ENCODE measurements at places on chromosomes 6 and 20.
A peak's percentile ranks its signal among the peaks of the same experiment; 100 is the strongest.

DNA sequence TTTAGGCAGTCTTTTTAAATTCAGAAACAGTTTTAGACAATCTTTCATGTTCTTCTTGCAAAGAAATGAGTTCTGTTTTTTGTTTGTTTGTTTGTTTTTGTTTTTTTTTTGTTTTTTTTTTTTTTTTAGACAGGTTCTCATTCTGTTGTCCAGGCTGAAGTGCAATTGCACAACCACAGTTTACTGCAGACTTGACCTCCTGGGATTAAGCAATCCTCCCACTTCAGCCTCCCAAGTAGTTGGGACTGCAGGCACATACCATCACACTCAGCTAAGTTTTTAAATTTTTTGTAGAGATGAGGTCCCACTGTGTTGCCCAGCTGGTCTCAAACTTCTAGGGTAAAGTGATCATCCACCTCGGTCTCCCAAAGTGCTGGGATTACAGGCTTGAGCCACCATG lies 96.2 kb downstream of the OTOR start:
- no peak for DNase-seq

- DNase-seq = no peak
Measured at GRCh38 chr6:63410435-63411426, 90.9 kb upstream of the LGSN start.

- DNase-seq = no peak
Measured at GRCh38 chr6:1672379-1672778, 62.7 kb downstream of the FOXC1 start.

GRCh38 chr6:159422041-159422984 lies 253.1 kb downstream of the FNDC1 start:
- DNase-seq = no peak

- DNase-seq = no peak
Measured at GRCh38 chr6:143507358-143508145, 4.0 kb downstream of the FUCA2 start.

DNA sequence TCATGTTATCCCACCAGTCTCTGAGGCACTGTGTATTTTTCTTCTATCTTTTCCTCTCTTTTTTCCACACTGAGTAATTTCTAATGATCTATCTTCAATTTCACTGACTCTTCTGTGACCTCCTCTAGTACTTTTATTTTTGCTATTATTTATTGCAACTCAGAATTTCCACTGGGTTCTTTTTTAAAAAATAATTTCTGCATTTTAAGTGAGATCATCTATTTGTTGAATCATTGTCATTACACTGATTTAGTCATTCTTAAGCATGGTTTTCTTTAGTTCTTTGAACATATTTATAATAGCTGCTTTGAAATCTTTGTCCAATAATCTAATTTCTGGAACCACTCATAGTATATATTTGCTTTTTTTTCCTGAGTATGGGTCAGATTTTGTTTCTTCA lies 96.7 kb upstream of the SLC22A16 start:
- no peak for DNase-seq

DNA sequence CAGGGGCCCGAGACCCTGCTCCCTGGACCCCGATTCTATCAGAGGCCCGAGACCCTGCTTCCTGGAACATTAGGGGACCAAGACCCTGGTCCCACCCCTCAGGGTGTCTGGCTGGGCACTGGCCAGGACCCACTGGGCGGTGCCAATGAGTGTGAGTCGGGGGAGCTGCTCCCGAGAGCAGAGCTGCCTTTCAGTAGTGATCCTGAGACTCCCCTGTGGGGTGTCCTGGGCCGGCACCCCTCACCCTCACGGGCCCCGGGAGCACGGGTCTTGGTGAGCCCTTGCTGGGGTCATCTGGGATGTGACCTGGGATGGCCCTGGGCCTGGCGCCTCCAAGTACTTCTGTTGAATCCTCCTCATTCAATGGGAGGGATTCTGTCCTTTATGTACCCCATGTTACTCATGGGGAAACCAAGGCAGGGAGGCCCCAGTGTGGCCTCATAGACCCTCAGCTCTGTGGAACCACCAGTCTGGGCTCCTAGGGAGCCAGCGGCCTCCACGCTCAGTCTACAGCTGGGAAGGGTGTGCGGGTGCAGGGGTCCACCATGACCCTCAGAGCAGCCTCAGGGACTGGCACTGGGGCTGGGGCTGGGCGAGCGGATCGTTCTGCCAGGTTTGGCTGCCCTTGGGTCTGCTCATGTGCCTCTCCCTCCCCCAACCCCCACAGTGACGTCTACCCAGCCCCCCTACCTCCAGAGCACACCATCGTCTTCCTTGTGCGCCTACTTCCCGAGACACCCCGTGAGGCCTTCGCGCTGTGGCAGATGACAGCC lies 25.6 kb downstream of the COL20A1 start:
- DNase-seq = no peak

DNA sequence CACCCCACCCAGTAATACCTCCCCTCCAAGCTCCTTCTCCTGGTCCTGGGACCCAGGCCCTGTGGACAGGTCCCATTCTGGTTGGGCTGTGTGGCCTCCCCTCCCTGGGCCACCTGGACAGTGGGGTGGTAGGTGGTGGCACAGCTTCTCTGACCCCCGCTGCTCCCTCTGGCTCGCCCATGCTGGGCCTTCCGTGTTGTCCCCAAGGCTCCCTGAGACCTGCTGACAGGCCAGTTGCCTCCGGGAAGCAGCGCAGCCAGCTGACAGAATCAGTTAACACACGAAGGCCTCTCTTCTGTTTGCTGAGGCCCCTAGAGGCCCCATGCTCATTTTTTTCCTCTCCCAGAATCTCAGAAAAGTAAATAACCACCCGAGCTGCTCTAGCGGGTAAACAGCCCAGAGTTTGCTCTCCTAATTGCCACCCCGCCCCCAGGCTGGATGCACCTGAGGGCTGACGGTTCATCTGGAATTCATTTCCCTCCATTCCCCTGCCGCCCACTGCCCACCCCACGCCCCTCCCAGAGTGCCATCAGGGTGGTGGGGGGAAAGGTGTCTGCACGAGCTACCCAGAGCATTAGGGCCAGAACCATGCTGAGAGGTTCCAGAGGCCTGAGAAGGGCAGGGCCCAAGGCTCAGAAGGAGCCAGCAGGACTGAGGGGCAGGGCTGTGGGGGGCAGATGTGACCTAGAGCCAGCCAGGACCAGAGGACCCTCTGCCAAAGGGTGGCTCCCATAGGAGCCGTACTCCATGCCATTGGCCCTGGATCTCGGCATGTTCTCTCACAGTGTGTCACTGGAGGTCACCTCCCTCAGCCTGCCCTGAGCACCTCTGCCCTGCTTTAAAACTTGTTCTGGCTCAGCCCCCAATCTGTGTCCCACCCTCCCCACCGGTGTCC lies 157.5 kb downstream of the GRM4 start:
- no peak for DNase-seq

DNA sequence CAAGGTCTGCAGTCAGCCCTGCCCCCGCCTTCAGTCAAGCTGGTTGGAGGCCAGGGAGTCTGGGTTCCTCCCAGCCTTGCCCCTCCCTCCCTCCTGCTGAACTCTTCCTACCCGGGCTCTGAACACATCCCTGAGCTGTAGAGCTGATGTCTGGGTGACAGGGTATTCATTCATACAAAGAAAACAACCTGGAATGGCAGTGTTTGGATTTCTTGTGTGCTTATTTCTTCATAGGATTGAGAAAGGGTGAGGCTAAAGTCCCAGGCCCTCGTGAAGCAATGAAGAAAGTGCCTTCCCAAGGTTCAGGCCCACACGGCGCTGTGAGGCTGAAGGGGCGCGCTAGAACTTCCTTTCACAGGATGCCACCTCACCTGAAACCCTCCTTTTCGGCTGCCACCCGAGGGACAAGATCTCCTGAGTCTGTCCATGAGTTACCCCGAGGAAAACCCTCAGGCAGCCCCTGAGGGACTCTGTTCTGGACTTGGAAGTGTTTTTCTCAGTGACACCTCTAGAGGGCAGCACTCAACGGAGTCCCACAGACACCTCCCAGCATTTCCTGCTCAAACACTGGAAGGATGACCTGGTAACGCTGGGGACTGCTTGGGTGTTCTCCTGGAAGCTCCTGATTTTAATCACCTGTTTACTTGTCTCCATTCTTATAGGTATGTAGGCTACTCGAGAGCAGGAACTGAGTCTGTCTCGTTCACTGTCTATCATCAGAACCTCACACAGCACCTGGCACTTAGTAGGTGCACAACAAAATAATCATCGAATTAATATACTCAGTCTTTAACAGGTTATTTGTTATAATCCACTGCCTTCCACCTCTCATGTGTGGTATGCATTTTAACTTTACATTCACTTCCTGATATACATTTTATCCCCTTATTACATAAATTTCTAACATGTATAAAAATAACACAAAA lies 11.8 kb upstream of the GSTA1 start:
- DNase-seq = peak; percentile 48

DNA sequence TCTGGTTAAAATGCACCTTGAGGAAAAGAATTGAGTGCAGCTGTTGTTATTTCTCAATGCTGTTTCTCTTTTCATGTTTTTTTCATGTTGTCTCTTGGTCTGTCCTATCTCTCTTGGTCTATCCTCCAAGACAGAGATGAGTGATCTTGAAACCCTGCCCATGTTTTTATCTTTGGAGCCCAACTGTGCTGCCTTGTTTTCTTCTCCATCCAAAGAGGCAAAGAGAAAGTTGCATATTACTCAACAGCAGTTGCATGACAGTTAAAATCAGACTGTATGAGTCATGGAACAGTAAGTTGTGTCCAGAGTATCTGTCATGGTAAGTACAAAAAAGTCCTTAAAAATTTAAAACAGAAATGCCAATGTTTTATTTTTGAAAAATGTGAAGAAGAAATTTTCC lies 26.2 kb downstream of the BCAS1 start:
- no peak for DNase-seq

- no peak for DNase-seq
Measured at GRCh38 chr6:19905584-19905983, 68.4 kb downstream of the ID4 start.

- no peak for DNase-seq
Measured at GRCh38 chr6:87282743-87283142, 39.6 kb upstream of the SMIM8 start.

DNA sequence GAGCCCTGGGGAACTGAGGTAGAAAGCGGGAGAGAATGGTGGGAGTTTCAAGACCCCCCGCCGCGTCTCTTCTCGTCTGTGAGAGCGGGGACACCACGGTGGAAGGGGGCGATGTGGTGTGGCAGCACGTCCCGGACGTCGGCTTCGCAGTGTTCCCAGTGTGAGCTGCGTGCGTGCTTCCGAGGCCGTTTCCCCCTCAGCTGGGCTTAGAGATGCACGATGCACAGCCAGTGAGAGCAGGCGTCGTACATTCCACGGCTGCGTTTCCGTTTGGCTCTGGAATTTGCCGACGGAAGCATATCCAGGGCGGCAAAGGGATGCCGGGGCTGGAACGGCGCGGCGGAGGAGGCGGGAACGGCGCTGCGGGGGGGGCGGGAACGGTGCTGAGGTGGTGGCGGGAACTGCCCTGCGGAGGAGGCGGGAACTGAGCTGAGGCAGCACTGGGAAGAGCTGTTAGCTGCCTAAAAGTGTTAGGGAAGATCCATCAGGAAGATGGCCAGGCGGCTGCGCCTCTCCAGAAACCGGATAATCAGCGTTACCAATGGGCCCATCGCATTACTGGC lies 37.7 kb downstream of the KIF25 start:
- no peak for DNase-seq

GRCh38 chr20:23061734-23062561 lies 12.5 kb upstream of the THBD start:
- no peak for DNase-seq

- DNase-seq = peak; percentile 44
Measured at GRCh38 chr6:13538084-13538483, 36.3 kb upstream of the SIRT5 start.

DNA sequence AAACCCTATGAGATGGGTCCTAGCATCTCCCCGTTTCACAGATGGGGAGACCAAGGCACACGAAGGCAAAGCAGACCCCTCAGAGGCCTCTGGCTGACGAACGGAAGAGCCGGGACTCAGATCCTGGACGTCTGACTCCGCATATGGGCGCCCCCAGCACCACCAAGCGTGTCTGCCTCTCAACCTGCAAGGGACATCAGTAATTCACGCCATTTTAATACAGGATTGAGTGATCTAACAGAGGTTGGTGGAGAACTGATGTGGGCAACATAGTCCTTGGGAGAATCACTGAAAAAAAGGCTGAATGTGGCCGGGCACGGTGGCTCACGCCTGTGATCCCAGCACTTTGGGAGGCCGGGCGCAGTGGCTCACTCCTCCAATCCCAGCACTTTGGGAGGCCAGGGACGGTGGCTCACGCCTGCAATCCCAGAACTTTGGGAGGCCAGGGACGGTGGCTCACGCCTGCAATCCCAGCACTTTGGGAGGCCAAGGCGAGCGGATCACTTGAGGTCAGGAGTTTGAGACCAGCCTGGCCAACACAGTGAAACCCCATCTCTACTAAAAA lies 206.6 kb downstream of the DLL1 start:
- DNase-seq = no peak

Data from CD4-positive, alpha-beta T cell treated with Interleukin-10 for 1 hour (primary cell).